ENCODE measurements at places on chromosomes 3 and 15.

DNA sequence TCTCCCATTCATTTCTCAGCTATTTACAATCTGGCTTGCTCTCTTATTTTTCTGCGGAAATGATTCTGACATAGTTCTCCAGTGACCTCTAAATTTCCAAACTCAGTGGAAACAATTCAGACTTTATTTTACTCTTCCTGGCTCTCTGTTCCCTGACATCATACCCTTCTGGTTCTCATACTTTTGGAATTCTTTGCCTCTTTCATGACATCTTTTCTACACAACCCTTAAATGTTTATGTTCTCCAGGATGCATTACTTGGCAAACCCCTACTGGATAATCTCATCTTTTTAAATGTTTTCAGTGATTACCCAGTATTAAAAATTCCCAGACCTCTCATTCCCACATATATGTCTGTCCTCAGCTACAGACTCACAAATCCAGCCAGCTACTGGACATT lies 23.9 kb upstream of the PLSCR4 start:
- no peak for DNase-seq

GRCh38 chr15:99537344-99537743 lies 28.4 kb upstream of the MEF2A start:
- DNase-seq = no peak

GRCh38 chr3:127351775-127352350 lies 64.0 kb upstream of the PRR20G start:
- no peak for DNase-seq

- DNase-seq = no peak
Measured at GRCh38 chr15:55260562-55261131, 29.0 kb downstream of the RAB27A start.

DNA sequence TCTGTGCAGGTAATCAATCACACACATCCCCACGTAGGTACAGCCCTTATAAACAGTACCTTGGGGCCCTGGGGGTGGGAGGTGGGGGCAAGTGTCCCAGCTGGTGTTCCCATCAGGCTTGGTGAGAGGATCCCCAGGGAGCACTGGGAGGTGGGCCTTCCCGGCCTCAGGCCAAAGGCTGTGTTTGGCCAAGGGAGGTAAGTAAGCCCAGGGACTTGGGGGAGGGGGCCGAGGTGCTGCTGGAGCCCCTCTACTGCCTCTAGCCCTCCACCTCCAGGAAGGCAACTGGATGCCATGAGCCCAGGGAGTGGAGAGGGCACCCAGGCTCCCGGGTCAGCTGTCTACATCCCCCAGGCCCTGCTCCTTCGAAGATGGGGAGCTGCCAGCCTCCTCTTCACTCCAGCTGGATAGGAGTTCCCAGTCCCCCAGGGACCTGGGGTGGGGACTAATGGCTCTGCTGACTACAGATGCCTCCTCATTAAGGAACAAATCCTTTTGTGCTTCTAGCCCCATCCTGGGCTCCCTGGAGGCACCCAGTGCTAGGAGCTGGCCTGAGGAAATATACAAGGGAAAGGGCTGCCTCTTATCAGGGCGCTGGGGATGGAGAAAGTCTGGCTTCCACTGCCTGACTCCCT lies 33.1 kb downstream of the RNU5B-1 start:
- DNase-seq = no peak

GRCh38 chr3:197417441-197417840 lies 119.0 kb upstream of the DLG1 start:
- DNase-seq = no peak

DNA sequence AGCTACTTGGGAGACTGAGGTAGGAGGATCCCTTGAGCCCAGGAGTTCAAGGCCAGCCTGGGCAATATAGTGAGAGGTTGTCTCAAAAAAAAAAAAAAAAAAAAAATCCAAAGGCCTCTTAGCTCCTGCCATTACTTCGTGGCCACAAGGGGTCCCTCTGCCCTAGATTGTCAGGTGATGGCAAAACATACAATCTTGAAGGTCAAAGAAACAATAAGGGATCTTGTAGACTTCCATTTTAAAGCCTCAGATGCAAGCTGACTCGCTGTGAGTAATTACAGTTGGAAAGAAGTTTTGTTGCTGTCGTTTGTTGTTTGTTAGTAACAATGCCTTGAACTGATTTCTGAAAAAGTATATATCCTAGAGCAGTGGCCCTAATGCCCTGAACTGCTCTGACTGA lies 55.9 kb upstream of the PLCL2 start:
- peak; percentile 32 for DNase-seq

- no peak for DNase-seq
Measured at GRCh38 chr3:179336345-179336929, 11.1 kb upstream of the MFN1 start.

- DNase-seq = peak; percentile 3
Measured at GRCh38 chr15:68730471-68730919, 90.2 kb downstream of the ANP32A start.

- no peak for DNase-seq
Measured at GRCh38 chr3:27571345-27571744, 87.2 kb upstream of the SLC4A7 start.

GRCh38 chr3:127781411-127782001 lies 40.8 kb downstream of the MGLL start:
- no peak for DNase-seq

DNA sequence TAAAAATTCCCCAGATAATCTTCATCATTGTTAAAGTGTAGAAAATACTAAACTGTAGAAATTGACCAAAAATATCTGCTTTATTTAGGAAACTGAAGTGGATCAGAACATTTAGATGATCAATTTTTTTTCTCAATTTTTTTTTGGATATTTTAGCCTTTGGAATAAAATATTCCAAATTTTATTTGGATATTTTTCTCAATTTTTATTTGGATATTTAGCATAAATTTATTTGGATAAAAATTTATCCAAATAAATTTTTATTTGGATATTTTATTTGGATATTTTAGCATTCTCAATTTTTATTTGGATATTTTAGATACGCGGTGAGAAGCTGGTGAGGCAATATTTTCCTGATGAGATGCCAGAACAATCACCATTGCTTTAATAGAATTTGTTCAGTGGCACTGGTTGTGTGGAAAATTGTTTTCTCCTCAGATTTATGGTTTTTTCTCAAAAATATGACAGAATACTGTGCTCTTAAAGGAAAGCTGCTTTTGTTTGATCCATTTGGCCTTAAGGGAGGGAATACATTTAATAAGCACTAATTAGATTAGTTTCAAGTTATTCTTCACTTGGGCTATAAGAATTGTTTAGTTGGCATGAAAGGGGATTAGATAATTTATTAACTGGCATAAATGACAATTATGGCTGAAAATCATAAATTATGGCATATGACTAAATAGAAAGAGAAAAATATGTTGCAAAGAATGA lies 470.1 kb downstream of the MFSD1 start:
- DNase-seq = no peak

DNA sequence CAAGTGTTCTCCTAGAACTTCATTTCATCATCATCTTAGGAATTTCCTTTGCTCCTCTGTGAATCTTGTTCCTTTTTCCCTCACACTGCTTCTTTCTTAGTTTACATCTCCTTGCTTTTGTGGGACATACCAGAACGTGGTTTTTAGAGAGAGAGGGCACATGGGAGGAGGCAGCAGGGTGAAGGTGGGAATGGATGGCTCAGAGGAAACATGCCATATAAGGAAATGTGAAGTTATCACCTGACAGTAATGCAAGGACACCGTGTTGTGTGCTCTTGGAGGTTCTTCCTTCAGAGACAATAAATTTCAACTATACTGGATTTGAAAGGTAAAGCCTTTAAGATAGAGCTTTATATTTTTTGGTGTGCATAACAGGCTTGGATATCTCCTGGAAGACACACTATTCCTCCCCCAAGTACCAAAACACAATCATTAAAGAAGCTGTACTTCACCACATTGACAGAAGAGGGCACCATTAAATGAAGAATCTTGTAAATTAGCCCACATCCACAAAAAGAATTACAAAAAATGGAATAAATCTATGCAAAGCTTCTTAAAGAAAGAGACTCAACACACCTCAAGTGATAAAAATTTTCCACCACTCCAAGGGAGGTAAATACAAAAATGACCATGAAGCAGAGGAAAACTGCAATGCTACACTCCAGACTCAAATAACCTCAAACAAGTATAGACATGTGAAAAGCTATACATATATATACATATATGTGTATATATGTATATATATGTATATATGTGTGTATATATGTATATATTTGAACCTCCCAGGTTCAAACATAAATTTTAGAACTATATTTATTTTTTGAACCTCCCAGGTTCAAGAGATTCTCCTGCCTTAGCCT lies 26.1 kb downstream of the RPL39L start:
- no peak for DNase-seq

- no peak for DNase-seq
Measured at GRCh38 chr3:106965307-106965706, 411.9 kb upstream of the CCDC54 start.

DNA sequence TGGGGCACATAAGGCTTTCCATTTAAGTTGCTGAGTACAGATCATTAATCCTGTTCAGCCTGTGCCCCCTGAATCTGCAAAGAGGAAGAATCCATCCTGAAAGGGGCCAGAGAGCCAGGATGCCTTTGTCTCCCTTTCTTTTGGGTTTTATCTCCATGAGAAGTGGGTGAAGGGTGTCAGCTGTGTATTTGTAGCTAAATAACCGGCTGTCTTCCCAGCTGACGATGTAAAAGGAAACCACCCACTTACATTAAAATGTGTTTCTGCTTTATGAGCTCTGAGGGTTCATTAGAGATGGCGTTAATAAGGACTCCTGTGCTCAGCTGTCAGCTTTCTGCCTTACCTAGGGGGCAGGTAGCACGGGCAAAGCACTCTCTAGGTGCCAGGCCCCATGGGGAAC lies 83.4 kb downstream of the SLCO3A1 start:
- DNase-seq = no peak

- no peak for DNase-seq
Measured at GRCh38 chr3:167116120-167116922, 263.8 kb downstream of the ZBBX start.

DNA sequence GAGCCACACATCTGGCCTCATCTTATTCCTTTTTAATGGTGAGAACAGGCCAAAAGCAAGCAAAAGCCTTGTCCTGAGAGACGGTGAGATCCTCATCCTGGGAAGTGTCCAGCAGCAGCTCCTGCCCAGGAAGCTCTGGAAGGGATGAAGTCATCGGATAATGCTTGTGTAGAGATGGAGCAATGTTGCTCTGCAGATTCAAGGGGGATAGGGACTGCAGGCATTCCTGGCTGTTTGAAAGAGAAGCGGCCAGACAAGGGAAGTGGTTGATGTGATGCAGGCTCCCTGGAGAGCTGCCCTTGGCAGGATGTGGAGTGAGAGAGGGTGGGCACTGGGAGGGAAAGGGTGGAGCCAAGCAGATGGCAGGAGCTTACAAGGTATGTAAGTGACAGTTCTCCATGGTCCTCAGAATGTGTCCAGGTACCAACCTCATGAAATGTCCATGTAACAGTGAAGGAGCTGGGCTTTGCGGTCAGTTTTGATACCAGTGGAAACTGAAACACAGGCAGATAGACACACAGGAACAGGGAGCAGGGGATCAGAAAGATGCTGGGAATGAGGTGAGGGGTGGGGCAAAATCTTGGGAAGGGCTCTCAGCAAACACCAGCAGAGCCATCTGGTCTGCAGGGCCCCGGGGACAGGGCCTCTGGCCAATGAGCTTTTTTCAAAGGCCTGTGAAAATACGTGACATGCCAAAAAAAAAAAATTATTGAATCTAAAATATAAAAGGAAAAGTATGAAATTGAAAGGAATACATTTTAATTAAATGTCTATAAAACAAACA lies 32.2 kb upstream of the LACTB start:
- DNase-seq = no peak

DNA sequence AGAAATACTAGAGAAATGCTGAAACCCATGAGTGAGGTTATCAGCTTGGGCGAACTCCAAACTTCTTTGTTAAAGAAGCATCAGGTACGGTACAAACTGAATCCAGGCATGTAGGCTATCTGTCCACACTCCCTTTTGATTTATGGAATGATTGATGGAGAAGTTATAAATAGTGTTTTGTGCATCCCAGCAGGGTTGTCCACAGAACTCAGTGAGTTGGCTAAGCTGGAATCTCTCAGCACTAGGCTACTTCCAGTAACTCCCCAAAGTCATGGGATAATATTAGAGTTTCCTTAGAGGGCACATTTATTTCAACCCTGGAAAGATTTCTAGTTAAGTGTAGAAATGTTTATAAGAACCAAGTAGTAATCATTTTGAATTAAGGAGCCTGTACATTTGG lies 186.2 kb upstream of the CRBN start:
- no peak for DNase-seq

DNA sequence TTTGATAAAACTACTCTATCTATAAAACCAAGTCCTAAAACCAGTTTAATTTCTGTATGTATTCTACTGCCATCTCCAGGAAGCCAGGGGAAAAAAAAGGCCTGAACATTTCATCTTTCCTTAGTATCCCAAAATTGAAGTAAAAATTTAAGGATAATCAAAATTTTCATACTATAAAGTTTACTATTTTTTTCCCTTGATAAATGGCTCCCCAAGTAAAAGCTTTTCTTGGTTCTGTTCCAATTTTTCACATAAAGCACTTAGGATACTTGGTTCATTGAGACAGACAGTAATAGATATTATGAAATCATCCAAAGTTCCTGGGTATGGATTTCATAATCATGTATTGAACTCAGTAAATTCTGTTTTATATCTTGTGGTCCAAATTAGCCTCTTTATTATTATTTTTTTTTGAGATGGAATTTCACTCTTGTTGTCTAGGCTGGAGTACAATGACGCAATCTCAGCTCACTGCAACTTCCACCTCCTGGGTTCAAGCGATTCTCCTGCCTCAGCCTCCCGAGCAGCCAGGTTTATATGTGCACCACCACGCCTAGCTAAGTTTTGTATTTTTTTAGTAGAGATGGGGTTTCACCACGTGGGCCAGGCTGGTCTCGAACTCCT lies 34.5 kb downstream of the ICE2 start:
- DNase-seq = no peak

GRCh38 chr3:141738891-141739363 lies 829 bp downstream of the RNF7 start:
- DNase-seq = no peak

GRCh38 chr15:60548101-60548500 lies 69.2 kb upstream of the ICE2 start:
- no peak for DNase-seq

DNA sequence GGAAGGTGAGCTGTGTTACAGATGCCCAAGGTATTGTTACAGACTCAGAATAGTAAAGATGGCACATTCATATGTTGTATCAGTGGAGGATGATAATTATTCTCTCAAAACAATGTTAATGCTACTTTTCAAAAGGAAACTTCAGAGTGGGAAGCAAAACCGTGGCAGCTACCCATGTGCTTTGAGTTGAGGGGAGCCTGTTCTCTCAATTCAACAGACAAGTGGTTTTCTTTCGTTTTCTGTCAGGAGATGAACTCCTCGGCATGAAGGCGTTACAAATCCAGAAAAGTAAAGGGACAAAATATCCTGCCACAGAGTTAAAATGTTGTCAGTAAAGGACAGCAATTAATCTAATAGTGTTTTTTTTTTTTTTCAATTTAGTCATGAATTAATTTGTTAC lies 629.4 kb upstream of the GBE1 start:
- DNase-seq = no peak

DNA sequence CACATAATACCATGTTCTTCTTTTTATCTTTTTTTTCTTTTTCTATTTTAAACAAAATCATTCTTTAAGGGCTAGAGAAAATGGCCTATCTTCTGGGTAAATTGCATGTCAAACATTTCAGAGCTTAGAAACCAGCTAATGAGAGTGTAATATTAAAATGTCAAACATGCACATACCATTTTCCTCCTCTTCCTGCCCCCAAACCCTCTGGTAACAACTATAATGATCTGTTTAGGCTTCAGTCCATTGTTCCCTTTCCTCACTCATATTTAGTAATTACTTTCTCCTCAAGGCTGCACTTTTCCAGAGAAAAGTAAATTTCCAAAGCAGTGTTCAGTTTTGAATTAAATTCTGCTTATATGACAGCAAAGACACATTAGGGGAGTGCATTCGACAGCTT lies 224.3 kb upstream of the ROBO2 start:
- DNase-seq = no peak

GRCh38 chr15:45732662-45733061 lies 97.8 kb downstream of the SQOR start:
- DNase-seq = no peak

Data from T-helper 9 cell (primary cell).